ENCODE measurements at places on chromosomes 2 and 18.

GRCh38 chr2:118374974-118375755 lies 286.9 kb downstream of the INSIG2 start:
- H3K4me1 ChIP-seq = no peaks in the 10 kb centered on the region
- no peaks in the 10 kb centered on the region for H3K36me3 ChIP-seq
- H3K27me3 ChIP-seq = peaks cover 16% of the 10 kb centered on the region
- no peak overlapping the region for H3K27ac ChIP-seq
- DNase-seq = no peak

GRCh38 chr2:208139447-208139846 lies 6.5 kb downstream of the CRYGB start:
- no peaks in the 10 kb centered on the region for H3K36me3 ChIP-seq
- no peak overlapping the region for H3K4me3 ChIP-seq
- DNase-seq = no peak
- H3K4me1 ChIP-seq = no peaks in the 10 kb centered on the region

- no peaks in the 10 kb centered on the region for H3K4me1 ChIP-seq
- no peak overlapping the region for H3K27ac ChIP-seq
- peaks cover 33% of the 10 kb centered on the region for H3K36me3 ChIP-seq
- no peak overlapping the region for H3K4me3 ChIP-seq
These were observed 47.2 kb downstream of the SMAD4 start for GRCh38 chr18:51077217-51077616.

- no peak overlapping the region for H3K4me3 ChIP-seq
- DNase-seq = no peak
- no peaks in the 10 kb centered on the region for H3K4me1 ChIP-seq
- H3K36me3 ChIP-seq = no peaks in the 10 kb centered on the region
These were observed 90.5 kb downstream of the RBM43 start for GRCh38 chr2:151171186-151171585.

DNA sequence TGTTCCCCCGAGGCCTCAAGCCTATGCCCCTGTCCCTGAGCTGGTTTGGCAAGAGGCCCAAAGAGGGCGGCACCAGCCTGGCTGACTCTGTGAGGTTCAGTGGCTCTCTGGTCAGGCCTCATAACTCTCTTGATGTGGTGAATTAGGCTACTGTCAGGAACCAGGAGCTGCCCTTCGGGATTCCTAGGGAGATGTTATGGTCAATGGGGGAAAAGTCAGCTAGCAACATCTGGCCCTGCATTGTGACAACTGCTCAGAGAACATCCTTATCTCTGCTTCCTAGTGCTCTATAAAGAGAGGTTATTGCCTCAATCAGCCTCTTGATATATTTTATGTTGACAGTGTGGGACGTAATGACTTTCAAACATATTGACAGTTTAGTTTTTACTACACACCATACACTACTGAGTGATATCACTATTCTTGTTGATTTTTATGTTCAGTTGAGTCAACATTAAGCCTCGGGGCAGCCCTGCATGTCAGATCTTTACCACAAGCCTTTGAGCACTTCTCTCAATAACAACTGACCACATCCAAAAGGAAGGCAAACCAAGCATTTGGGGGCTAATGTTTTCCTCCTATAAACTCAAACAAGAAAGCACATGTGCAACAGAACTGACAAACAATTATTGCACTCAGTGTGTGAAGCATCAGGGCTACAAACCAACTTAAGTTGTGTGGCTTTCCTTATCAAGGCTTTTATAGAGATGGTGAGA lies 448.3 kb upstream of the SLC14A2 start:
- H3K27me3 ChIP-seq = peaks cover 54% of the 10 kb centered on the region
- no peak for DNase-seq
- H3K27ac ChIP-seq = no peak overlapping the region
- H3K4me1 ChIP-seq = no peaks in the 10 kb centered on the region

GRCh38 chr2:39033980-39034379 lies 86.9 kb downstream of the SOS1 start:
- no peaks in the 10 kb centered on the region for H3K4me1 ChIP-seq
- H3K36me3 ChIP-seq = peaks cover 22% of the 10 kb centered on the region
- no peaks in the 10 kb centered on the region for H3K27me3 ChIP-seq

DNA sequence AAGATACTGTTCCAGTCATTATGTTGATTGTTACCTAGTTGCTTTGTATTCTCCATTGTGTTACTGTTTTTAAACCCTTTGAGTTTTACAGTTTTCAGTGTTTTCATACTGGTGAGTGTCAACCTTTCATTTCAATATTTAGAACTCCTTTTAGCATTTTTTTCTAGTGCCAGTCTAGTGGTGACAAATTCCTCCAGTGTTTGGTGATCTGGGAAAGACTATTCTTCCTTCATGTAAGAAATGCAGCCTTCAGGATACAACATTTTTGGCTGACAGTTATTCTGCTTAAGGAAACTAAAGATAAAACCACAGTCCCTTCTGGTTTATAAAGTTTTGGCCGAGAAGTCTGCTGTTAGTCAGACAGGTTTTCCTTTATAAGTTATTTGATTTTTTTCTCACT lies 143.8 kb downstream of the ETAA1 start:
- H3K27me3 ChIP-seq = no peaks in the 10 kb centered on the region
- H3K4me1 ChIP-seq = no peaks in the 10 kb centered on the region
- no peak overlapping the region for H3K4me3 ChIP-seq
- H3K27ac ChIP-seq = no peak overlapping the region
- no peak for DNase-seq
- no peaks in the 10 kb centered on the region for H3K36me3 ChIP-seq

DNA sequence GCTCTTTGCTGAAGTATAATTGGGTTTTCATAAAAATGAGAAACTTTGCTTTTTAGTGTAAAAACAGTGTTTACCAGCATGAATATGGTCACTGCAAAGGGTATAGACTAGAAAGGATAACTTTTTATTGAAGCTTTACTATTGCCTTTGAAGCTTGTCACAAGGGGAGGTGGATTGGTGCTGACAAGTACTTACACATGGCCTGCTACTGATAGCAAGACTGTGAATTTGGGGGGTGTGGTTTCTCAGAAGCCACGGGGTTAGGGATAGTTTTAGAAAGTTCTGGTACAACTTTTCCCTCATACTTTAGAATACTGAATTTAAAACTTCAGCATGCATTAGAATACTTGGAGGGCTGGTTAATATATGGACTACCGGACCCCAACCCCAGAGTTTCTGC lies 294.1 kb downstream of the SOCS6 start:
- DNase-seq = no peak
- no peaks in the 10 kb centered on the region for H3K27me3 ChIP-seq
- no peaks in the 10 kb centered on the region for H3K36me3 ChIP-seq
- H3K4me1 ChIP-seq = no peaks in the 10 kb centered on the region
- H3K4me3 ChIP-seq = no peak overlapping the region

DNA sequence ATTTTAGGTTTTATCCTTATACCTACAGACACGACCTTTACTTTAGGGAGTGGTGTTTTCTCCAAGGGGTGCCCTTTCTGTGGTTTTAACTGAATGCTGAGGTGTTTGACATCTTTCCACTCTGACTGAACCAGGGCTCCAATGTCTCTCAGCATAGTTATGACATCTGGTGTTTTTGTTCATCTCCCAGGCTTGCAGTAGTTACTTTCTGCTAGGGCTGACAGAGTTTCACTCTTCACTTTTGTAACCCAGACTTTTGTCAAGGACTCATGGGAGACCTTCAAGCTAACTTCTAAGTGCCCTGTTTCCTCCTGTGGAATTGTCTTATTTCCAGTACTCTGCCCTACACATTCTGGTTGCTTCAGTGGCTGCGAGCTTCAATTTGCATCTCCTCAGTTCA lies 103.1 kb downstream of the CCDC85A start:
- DNase-seq = no peak
- no peaks in the 10 kb centered on the region for H3K36me3 ChIP-seq
- H3K4me3 ChIP-seq = no peak overlapping the region
- H3K27me3 ChIP-seq = no peaks in the 10 kb centered on the region
- H3K27ac ChIP-seq = no peak overlapping the region

DNA sequence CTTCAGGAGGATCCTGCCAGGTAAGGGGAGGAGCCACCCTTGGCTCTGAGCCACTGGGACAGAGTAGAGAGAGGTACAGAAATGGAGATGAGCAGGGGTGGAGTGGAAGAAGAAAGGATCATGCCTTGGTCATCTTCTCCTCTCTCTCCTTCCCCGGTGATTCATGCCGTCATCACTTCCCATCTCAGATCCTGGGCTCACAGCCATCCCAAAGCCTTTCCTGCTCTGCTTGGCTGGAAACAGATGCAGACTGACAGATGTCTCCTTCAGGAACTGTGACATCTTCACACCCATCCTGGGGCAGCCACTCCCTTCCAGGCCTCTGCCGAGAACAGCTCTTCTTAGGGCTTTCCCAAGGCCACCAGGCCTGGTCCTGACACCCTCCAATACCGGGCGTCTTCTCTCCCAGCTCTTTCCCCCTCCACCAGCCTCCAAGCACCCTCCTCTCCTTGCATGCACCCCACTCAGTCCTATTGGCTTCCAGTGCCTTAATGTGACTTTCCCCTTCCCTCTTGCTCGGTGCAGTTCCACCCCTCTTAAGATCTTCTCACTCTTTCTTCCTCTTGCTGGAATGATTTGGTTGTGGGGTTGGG lies 58.3 kb upstream of the TNP1 start:
- H3K27me3 ChIP-seq = no peaks in the 10 kb centered on the region
- peak; percentile 41 for DNase-seq
- no peaks in the 10 kb centered on the region for H3K36me3 ChIP-seq
- H3K27ac ChIP-seq = no peak overlapping the region
- no peak overlapping the region for H3K4me3 ChIP-seq
- no peaks in the 10 kb centered on the region for H3K4me1 ChIP-seq

- peaks cover 19% of the 10 kb centered on the region for H3K36me3 ChIP-seq
- peak overlapping the region; percentile 92 for H3K27ac ChIP-seq
- H3K27me3 ChIP-seq = no peaks in the 10 kb centered on the region
- peaks cover 36% of the 10 kb centered on the region for H3K4me1 ChIP-seq
- H3K4me3 ChIP-seq = peak overlapping the region; percentile 82
- DNase-seq = peak; percentile 71
These were observed 995 bp downstream of the TMEM127 start for GRCh38 chr2:96264656-96265348.

DNA sequence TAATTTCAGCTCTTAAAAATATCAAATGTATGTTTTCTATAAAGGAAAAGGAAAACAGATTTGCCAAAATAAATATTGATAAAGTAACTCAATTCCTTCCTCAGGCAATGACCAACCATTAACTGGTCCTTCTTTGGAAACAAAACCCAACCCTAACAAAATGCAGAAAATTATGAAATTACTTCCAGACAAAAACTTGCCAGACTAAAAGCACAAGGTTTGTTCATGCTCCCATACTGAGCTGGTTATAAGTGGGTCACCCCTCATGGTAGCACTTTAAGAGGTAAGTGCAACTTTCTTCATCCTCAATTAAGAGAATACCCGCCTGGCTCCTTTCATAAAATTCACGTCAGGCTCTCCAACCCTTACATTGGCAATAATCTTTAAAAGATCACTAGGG lies 31.1 kb upstream of the TTC32 start:
- DNase-seq = no peak
- no peaks in the 10 kb centered on the region for H3K27me3 ChIP-seq
- H3K36me3 ChIP-seq = peaks cover 42% of the 10 kb centered on the region

- no peak overlapping the region for H3K27ac ChIP-seq
- no peaks in the 10 kb centered on the region for H3K4me1 ChIP-seq
- no peak overlapping the region for H3K4me3 ChIP-seq
- no peaks in the 10 kb centered on the region for H3K27me3 ChIP-seq
- H3K36me3 ChIP-seq = no peaks in the 10 kb centered on the region
These were observed 11.4 kb upstream of the SRBD1 start for GRCh38 chr2:45622336-45623075.

DNA sequence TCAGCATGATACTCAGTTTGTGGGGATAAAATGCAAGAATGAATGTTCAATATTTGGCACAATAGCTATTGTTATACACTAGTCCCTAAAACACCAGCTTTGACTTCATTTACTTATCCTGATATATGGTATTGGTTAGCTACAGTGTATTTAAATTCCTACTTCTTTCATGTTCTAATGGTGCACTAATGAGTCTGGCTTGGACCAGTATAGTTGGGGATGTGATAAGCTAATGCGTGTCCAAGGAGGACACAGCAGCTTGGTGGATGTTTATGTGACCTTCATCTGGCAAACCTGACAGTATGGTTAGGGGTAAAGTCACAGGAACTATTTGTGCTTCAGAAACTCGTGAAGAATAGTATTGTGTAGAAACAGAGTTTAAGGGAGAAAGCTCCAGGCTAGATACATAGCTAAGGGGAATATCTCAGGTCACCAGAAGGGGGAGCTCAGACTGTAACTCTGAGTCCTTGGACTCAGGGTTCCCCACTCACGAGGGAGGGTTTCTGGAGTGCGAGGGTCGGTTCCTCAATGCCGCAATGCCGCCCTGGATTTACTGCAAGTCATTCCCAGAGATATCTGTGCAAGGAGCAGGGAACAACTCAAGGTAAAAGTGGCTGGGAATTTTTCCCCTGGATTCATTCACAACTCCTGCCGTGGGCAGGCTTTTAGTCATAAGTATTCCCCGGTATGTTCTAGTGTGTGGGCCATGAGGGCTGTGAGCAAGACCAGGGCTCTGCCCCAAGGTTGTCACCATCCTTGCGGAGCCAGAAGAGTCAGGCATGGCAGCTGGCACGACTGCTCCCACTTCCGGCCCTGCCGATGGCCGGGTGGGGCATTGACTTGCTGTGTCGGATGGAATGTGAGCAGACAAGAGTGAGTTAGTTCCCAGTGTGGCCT lies 14.5 kb downstream of the IL1R2 start:
- H3K27ac ChIP-seq = no peak overlapping the region
- no peaks in the 10 kb centered on the region for H3K36me3 ChIP-seq
- H3K4me3 ChIP-seq = no peak overlapping the region
- H3K27me3 ChIP-seq = no peaks in the 10 kb centered on the region
- DNase-seq = peak; percentile 82
- no peaks in the 10 kb centered on the region for H3K4me1 ChIP-seq

DNA sequence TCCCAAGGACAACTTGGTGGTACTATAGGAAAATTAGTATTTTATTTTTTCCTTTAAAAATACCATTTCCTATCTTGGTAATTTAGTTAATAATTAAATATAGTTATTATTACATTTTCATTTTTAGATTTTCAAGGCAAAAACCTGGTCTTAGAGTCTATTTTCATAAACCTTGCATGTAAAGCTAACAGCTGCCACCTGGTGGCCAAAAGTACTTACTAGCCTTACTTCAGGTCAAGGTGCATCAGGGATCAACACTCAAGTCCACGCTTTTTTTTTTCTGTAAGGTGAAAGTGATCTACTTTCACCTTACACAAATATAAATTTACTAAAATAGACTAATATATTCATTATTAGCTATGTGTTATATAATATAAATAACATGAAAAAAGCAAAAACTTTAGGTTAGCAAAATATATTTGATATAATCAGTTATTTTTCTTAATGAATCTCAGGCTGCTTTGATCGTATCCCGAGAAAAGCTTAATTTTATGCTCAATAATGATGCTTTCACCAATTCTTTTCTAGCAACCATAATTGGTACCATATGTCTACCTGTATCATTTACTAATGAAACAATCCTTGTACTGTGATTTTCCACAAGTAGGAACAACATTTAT lies 62.5 kb downstream of the RELCH start:
- no peaks in the 10 kb centered on the region for H3K27me3 ChIP-seq
- no peak overlapping the region for H3K4me3 ChIP-seq
- peaks cover 4% of the 10 kb centered on the region for H3K36me3 ChIP-seq
- peak; percentile 80 for DNase-seq

Data from cardiac muscle cell (in vitro differentiated cells and primary cell).